Activated CD4-positive, alpha-beta T cell treated with anti-CD3 and anti-CD28 coated beads for 36 hours (primary cell): ENCODE measurements at places on chromosomes 1 and 21. TPM values are rescaled to one million over a fixed set of nuclear protein-coding genes. Genes with fewer than 3 reads are reported as not detected.

- DNase-seq, result no peak
- H3K4me3 ChIP-seq, result no peak overlapping the region
- H3K36me3 ChIP-seq, result peaks cover 14% of the 10 kb centered on the region
Observed at GRCh38 chr1:184748740-184749139, 5.9 kb downstream of the EDEM3 start.

- H3K27ac ChIP-seq, result peak overlapping the region; percentile 96
- H3K27me3 ChIP-seq, result no peaks in the 10 kb centered on the region
- H3K4me1 ChIP-seq, result peaks cover 85% of the 10 kb centered on the region
- H3K36me3 ChIP-seq, result peaks cover 11% of the 10 kb centered on the region
- DNase-seq, result peak; percentile 54
Observed at GRCh38 chr1:234962340-234962989, 166.2 kb downstream of the TOMM20 start.

DNA sequence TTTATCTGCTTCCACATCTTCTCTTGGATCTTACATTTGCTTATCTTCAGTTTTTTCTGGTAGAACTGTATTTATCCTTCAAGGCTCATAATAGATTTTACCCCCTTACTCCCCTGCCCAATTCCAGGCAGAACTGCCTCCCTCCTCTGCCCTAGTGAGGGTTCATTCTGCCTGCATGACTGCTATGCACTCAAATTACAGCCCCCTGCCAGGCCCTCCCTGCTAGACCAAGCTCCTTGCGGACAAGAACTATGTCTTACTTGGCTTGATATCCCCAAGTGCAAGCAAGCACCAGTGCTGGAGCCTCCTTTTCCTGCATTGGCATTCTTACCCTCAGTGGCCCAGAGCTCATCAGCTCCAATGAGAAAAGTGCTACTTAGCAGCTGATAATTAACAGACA is 18.1 kb downstream of the MAPKAPK2 start:
- H3K4me3 ChIP-seq, result no peak overlapping the region
- peaks cover 87% of the 10 kb centered on the region for H3K4me1 ChIP-seq
- peak overlapping the region; percentile 87 for H3K27ac ChIP-seq
- H3K27me3 ChIP-seq, result no peaks in the 10 kb centered on the region
- DNase-seq, result no peak

DNA sequence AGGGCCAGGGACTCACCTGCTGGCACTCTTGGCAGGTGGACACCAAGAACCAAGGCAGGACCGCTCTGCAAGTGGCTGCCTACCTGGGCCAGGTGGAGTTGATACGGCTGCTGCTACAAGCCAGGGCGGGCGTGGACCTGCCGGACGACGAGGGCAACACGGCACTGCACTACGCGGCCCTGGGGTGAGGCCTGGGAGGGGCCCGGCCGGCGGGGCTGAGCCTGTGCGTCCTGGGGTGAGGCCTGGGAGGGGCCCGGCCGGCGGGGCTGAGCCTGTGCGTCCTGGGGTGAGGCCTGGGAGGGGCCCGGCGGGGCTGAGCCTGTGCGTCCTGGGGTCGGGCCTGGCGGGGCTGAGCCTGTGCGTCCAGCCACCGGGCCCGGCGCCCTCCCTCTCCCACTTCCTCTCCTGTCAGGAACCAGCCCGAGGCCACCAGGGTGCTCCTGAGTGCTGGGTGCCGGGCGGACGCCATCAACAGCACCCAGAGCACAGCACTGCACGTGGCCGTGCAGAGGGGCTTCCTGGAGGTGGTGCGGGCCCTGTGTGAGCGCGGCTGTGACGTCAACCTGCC is 4.6 kb upstream of the MMP23B start:
- no peak for DNase-seq
- no peak overlapping the region for H3K27ac ChIP-seq
- H3K27me3 ChIP-seq, result peaks cover 4% of the 10 kb centered on the region
- peaks cover 2% of the 10 kb centered on the region for H3K36me3 ChIP-seq
- peaks cover 7% of the 10 kb centered on the region for H3K4me1 ChIP-seq

DNA sequence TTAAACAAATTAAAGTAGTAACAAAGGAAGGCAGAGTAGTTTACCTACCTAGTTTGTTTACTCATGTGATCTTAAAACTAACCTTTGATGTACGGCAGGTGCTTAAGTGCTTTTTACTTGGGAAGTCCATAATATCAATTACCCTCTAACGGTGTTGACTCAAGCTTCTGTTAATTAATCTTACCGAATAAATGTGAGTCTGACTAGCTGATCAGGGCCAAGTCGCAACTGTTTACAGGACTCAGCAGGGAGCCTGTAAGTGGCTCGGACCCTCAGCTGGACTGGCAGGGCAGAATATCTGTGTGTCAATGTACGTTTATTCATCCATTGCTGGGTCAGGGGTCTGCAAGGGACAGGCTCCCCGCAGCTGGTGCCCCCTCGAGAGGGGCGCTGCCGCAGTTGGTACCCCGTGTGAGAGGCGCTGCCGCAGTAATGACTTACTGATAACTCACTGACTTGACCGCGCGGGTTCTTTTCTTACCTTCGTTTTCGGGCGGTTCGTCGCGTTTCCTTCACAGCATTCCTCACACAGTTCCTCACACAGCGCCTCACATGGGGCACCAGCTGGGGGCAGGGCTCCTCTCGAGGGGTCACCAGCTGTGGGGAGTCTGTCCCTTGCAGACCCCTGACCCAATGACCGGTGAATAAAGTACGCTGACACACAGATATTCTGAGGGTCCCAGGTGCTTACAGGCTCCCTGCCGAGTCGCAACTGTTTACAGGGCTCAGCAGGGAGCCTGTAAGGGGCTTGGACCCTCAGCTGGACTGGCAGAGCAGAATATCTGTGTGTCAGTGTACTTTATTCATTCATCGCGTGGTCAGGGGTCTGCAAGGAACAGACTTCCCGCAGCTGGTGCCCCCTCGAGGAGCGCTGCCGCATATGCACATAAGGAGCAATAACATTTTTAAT is 3.0 kb downstream of the FMO1 start:
- H3K4me1 ChIP-seq, result peaks cover 3% of the 10 kb centered on the region
- DNase-seq, result peak; percentile 60
- H3K36me3 ChIP-seq, result no peaks in the 10 kb centered on the region
- H3K4me3 ChIP-seq, result peak overlapping the region; percentile 67
- no peak overlapping the region for H3K27ac ChIP-seq

DNA sequence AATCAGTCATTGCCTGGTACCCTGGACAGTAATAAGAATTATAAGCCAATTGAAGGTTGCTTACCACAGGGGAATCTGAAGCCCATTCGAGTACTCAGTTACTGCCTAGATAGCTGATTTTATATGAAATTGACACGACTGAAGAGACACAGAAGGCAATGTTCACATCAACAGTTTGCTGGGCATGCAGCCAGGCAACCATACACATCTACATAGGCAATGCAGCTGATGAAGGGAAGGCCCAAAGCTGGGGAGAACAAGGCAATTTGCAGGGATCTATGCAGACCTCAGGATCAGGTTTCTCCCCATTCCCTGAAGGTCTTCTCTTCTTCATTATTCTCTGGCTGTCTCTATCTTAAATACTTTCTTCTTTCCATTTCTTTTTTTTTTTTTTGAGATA is 448.7 kb downstream of the PTBP2 start:
- peaks cover 8% of the 10 kb centered on the region for H3K36me3 ChIP-seq
- no peak overlapping the region for H3K27ac ChIP-seq
- H3K4me3 ChIP-seq, result no peak overlapping the region
- no peak for DNase-seq

DNA sequence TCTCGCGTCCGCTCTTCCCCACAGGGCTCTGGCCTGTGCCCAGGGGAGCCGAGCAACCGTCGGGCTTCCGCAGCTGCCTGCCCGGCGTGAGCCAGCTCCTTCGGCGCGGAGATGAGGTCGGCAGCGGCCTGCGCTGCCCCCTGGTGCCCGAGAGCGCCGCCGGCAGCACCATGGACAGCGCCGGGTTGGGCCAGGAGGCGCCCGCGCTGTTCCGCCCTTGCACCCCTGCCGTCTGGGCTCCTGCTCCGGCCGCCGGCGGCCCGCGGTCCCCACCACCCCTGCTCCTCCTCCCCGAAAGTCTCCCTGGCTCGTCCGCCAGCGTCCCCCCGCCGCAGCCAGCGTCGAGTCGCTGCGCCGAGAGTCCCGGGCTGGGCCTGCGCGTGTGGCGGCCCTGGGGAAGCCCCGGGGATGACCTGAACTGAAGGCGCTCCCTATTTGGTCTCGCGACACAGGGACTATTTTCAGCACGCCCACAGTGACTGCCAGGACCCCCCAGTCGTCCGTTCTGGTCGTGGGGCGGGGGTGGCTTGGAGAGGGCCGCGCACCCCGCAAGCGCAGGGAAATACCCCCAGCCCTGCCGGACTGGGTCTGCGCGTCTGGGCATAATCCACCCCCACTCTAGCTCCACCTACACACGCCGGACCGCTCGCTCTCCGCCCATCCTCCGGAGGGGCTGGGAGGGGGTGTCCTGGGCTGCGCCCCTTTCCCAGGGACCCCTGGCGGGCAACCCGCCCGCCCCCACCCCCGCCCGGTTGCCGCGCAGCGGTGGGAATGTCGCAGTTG is 1.3 kb downstream of the HES3 start:
- H3K36me3 ChIP-seq, result no peaks in the 10 kb centered on the region
- H3K27ac ChIP-seq, result no peak overlapping the region
- no peak overlapping the region for H3K4me3 ChIP-seq
- H3K4me1 ChIP-seq, result peaks cover 11% of the 10 kb centered on the region

GRCh38 chr1:185739967-185740366 is 5.8 kb downstream of the HMCN1 start:
- H3K27me3 ChIP-seq, result peaks cover 41% of the 10 kb centered on the region
- peaks cover 2% of the 10 kb centered on the region for H3K36me3 ChIP-seq
- H3K4me1 ChIP-seq, result peaks cover 9% of the 10 kb centered on the region
- no peak overlapping the region for H3K27ac ChIP-seq
- H3K4me3 ChIP-seq, result no peak overlapping the region

DNA sequence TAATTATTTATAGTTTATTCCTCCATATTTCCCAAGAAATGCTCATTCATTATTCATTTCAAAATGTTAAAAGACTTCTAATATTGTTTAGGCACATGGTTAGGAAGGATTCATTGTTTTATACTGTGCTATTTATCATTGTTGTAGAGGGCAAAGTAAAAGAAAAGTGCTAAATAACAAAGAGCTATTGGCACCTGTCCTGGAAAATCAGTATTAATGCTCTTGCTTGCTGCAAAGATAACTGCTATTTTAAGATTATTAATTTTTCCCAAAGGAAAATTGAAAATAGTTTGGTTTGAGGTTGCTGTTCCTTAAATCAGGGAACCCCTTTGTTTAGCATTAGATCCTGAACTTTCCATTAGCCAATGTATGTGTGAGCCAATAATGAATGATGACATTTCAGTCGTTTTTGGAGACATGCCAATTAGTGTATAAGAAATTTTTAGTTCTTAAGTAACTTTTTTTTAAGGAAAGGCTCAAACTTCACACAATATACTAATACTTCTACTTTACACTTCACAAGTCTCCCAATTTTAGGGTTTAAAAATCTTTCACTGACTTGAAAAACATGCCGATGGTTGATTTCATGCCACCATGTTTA is 39.9 kb downstream of the EPB41 start:
- no peak overlapping the region for H3K4me3 ChIP-seq
- H3K36me3 ChIP-seq, result peaks cover 9% of the 10 kb centered on the region
- no peaks in the 10 kb centered on the region for H3K27me3 ChIP-seq
- H3K4me1 ChIP-seq, result peaks cover 51% of the 10 kb centered on the region
- no peak overlapping the region for H3K27ac ChIP-seq

The PBX1 gene
- total RNA-seq, result 0.37 TPM

The OR2L3 gene
- total RNA-seq, result not detected

The KRTAP7-1 gene
- total RNA-seq, result not detected
